ENCODE measurements at places on chromosomes 7 and 10.

- DNase-seq, result no peak
These were observed 58.4 kb downstream of the MGMT start for GRCh38 chr10:129525401-129525801.

- no peak for DNase-seq
These were observed 764.6 kb downstream of the PHTF2 start for GRCh38 chr7:78563191-78563590.

GRCh38 chr10:77877441-77878344 lies 48.9 kb downstream of the DLG5 start:
- DNase-seq, result peak; percentile 13

- no peak for DNase-seq
These were observed 25.0 kb downstream of the GALNTL5 start for GRCh38 chr7:151981223-151981622.

- DNase-seq, result no peak
These were observed 96.8 kb upstream of the PCBD1 start for GRCh38 chr10:70984986-70985722.

GRCh38 chr7:99255463-99255862 lies 17.2 kb upstream of the MYH16 start:
- DNase-seq, result no peak

Measured in Ammon's horn (tissue), 1 donor.